A549 treated with GW870086 at 1 μM for 4 hours (cell line): ENCODE measurements at places on chromosomes 1 and 21. TPM values are rescaled to one million over a fixed set of nuclear protein-coding genes. Genes with fewer than 3 reads are reported as not detected.

Gene MRPS21
- total RNA-seq = 82.1 to 87.8 TPM (median 84.2 TPM) in 5 replicates

Gene AADACL3
- not detected in 5 replicates for total RNA-seq

Gene DNAJC6
- 4.8 to 8.0 TPM (median 7.7 TPM) in 5 replicates for total RNA-seq

Gene MRAP
- total RNA-seq = not detected in 5 replicates

Gene PADI4
- not detected in 5 replicates for total RNA-seq

Gene TAS1R1
- not detected in 5 replicates for total RNA-seq

Gene PLEKHM2
- 19.5 to 26.9 TPM (median 25.6 TPM) in 5 replicates for total RNA-seq

Gene TACSTD2
- not detected in 5 replicates for total RNA-seq

Gene FMO3
- total RNA-seq = not detected in 5 replicates

Gene MEX3A
- 0.98 to 2.3 TPM (median 1.8 TPM) in 5 replicates for total RNA-seq

Gene IGSF9
- 0.17 to 0.27 TPM (median 0.21 TPM) in 5 replicates for total RNA-seq

Gene OR2T2
- total RNA-seq = not detected in 5 replicates

Gene TRIM62
- 1.9 to 2.5 TPM (median 2.3 TPM) in 5 replicates for total RNA-seq

Gene KRTAP26-1
- not detected in 5 replicates for total RNA-seq

Gene CRYAA
- not detected in 5 replicates for total RNA-seq

Gene MR1
- 6.2 to 7.9 TPM (median 6.8 TPM) in 5 replicates for total RNA-seq

Gene PLEKHG5
- total RNA-seq = 2.9 to 5.2 TPM (median 3.9 TPM) in 5 replicates

Gene GBP4
- 0.02 to 0.05 TPM (median 0.02 TPM) in 3 of 5 replicates, not detected in the others for total RNA-seq

Gene OPRD1
- 0.02 TPM in 3 of 5 replicates, not detected in the others for total RNA-seq

Gene OR14K1
- not detected in 5 replicates for total RNA-seq

Gene B3GALT5
- 0.08 to 0.19 TPM (median 0.15 TPM) in 5 replicates for total RNA-seq

Gene SELENOF
- total RNA-seq = 149 to 180 TPM (median 163 TPM) in 5 replicates

Gene FAM3B
- total RNA-seq = not detected in 5 replicates

Gene HSD11B1
- total RNA-seq = 0.09 to 0.65 TPM (median 0.26 TPM) in 3 of 5 replicates, not detected in the others

Gene GIPC2
- 0.05 TPM in 1 of 5 replicates, not detected in the others for total RNA-seq

Gene PPP2R5A
- total RNA-seq = 19.8 to 25.2 TPM (median 24.4 TPM) in 5 replicates

Gene KRTAP12-3
- total RNA-seq = not detected in 5 replicates

Gene A3GALT2
- not detected in 5 replicates for total RNA-seq
